ENCODE measurements at places on chromosomes 13 and 19.

GRCh38 chr13:105031306-105031705 is 1504.2 kb downstream of the EFNB2 start:
- no peak overlapping the region for H3K4me3 ChIP-seq
- no peak overlapping the region for H3K27ac ChIP-seq
- DNase-seq: no peak
- no peaks in the 10 kb centered on the region for H3K27me3 ChIP-seq

DNA sequence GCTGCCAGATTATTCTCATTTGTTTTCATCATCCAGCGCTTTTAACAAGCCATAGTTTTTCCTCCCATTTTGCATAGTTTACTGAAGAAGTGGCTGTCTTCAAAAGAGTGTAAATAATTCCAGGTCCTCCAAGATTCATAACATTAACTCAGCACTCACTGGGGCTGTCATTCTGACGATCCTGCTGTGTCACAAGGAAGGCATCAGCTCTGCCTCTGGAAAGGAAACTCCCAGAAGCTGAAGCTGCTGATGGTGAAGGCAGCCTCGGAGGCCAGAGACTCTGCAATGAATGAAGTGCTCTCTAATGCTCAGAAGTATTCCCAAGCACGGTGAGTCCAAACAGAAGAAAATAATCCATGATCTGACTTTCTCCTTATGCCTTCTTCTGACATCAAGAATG is 60.0 kb downstream of the FLT1 start:
- no peak overlapping the region for H3K4me3 ChIP-seq
- H3K27me3 ChIP-seq: no peaks in the 10 kb centered on the region
- no peaks in the 10 kb centered on the region for H3K4me1 ChIP-seq
- H3K27ac ChIP-seq: no peak overlapping the region
- no peak for DNase-seq
- H3K36me3 ChIP-seq: no peaks in the 10 kb centered on the region

DNA sequence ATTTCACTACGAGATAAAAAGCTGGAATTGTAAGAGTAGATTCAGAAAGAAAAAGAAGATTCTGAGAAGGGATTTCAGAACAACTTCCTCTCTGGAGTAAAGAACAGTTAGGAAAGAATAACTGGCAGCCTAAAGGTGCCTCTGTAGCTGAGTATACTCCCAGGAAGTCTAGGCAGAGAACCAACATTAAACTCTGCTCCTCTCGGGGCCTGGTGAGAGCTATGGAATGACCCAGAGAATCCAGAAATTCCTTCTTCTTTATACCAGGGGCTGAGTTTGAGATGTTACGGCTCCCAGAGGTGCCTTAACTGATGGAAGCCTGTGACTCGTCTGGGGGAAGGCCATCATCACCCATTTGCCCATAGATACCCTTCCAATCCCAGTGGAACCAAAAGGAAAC is 39.1 kb downstream of the FAM216B start:
- no peaks in the 10 kb centered on the region for H3K36me3 ChIP-seq
- no peaks in the 10 kb centered on the region for H3K4me1 ChIP-seq
- no peak for DNase-seq
- H3K4me3 ChIP-seq: no peak overlapping the region
- H3K27ac ChIP-seq: no peak overlapping the region

- DNase-seq: no peak
- H3K27ac ChIP-seq: no peak overlapping the region
- no peak overlapping the region for H3K4me3 ChIP-seq
These were observed 5.6 kb upstream of the KATNAL1 start for GRCh38 chr13:30312904-30313303.

DNA sequence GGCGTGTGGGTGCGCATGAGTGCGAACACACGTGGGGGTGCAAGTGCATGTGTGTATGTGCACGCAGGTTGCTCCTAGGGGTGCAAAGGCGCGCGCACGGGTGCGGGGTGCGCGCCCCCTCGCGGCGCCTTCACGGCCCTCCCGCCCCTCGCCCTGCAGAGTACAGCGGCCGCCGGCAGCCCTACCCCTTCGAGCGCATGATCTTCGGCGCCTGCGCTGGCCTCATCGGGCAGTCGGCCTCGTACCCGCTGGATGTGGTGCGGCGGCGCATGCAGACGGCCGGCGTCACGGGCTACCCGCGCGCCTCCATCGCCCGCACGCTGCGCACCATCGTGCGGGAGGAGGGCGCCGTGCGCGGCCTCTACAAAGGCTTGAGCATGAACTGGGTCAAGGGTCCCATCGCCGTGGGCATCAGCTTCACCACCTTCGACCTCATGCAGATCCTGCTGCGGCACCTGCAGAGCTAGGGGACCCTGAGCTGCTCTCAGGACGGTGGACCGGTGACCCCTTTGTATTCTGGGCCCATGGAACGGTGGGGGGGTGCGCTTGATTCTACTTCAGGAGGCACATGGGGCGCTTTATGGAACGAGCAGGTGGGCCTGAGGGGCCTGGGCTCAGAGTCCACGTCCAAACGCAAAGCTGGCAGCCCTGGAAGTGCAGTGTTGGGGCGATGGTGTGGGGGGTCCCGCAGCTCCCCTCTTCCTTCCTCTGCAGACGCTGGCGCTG is 27.7 kb downstream of the TMEM161A start:
- H3K4me3 ChIP-seq: no peak overlapping the region
- peaks cover 12% of the 10 kb centered on the region for H3K36me3 ChIP-seq
- H3K27ac ChIP-seq: no peak overlapping the region
- no peaks in the 10 kb centered on the region for H3K27me3 ChIP-seq
- peaks cover 12% of the 10 kb centered on the region for H3K4me1 ChIP-seq
- no peak for DNase-seq

DNA sequence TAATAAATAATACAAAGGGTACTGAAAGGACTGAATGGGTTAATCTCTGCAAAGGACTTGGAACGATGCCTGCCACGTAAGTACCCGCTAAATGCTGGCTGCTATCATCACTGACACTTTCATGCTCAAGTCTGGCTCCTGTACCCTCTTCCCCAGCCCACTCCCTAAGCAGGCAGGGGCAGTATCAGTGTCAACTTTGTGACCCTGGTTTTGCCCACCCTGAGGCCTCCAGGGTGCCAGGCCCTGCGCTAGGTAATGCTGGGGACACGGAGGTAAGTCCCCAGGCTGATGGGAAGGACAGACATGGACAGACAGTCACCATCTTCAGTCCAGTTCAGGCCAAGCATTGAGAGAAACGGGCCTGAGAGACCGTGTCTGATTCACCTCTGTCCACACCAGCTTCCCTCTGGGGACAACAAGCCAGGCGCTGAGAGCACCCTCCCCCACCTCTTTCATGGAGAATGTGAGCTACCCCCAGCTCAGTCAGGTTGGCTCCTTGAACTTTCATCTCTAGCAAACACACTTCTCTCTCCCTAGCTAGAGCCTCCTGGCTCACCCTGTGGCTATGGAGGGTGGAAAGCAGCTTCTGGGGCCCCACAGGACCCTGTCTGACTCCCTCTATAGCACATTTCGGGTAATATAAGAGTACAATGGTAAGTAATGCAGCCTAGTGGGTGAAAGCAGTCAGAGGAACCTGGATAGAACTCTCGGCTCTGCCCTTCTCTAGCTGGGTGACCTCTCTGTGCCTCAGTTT is 800 bp downstream of the ETFB start:
- no peaks in the 10 kb centered on the region for H3K27me3 ChIP-seq
- H3K27ac ChIP-seq: peak overlapping the region; percentile 97
- H3K36me3 ChIP-seq: no peaks in the 10 kb centered on the region
- DNase-seq: no peak

GRCh38 chr19:44304659-44305193 is at the start of gene ZNF235:
TSS of gene ZNF235 (minus strand) at chr19:44305025. CDS start at chr19:44303404, 1,621 bp downstream.
- peaks cover 23% of the 10 kb centered on the region for H3K36me3 ChIP-seq
- peak within 1 kb of the TSS; percentile 76 for H3K27ac ChIP-seq
- peaks cover 12% of the 10 kb centered on the region for H3K4me1 ChIP-seq
- H3K4me3 ChIP-seq: peak within 1 kb of the TSS; percentile 78
- H3K27me3 ChIP-seq: no peaks in the 10 kb centered on the region

DNA sequence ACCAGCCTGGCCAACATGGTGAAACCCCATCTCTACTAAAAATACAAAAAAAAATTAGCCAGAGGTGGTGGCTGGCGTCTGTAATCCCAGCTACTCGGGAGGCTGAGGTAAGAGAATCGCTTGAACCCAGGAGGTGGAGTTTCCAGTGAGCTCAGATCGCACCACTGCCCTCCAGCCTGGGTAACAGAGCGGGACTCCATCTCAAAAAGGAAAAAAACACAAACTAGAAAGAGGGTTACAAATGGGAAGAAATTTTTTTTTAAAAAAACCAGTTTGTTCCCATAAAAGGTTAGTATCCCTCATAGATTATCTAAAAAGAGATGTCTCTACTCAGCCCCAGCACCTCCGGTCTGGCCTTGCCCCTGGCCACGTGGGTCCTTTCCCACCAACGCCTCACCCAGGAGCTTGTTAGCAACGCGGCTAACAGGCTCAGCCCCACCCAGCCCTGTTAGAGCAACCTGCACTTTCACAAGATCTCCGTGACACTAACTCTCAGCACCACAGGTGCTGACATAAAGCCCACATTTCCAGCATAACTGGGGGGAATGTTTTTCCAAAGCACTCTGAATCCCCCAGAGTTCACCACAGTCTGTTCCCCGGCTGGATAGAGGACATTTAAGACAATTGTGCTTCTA is 4.3 kb downstream of the DMKN start:
- H3K4me1 ChIP-seq: no peaks in the 10 kb centered on the region
- H3K4me3 ChIP-seq: peak overlapping the region; percentile 40
- H3K36me3 ChIP-seq: no peaks in the 10 kb centered on the region
- H3K27me3 ChIP-seq: peaks cover 42% of the 10 kb centered on the region

GRCh38 chr19:50750010-50750409 is 20.3 kb upstream of the GPR32 start:
- no peaks in the 10 kb centered on the region for H3K36me3 ChIP-seq
- H3K27me3 ChIP-seq: peaks cover 23% of the 10 kb centered on the region
- H3K4me3 ChIP-seq: no peak overlapping the region
- H3K27ac ChIP-seq: no peak overlapping the region
- H3K4me1 ChIP-seq: no peaks in the 10 kb centered on the region

GRCh38 chr19:3056417-3057088 is 5.7 kb downstream of the TLE5 start:
- peak overlapping the region; percentile 65 for H3K27ac ChIP-seq
- DNase-seq: no peak
- no peaks in the 10 kb centered on the region for H3K27me3 ChIP-seq
- peaks cover 63% of the 10 kb centered on the region for H3K36me3 ChIP-seq

DNA sequence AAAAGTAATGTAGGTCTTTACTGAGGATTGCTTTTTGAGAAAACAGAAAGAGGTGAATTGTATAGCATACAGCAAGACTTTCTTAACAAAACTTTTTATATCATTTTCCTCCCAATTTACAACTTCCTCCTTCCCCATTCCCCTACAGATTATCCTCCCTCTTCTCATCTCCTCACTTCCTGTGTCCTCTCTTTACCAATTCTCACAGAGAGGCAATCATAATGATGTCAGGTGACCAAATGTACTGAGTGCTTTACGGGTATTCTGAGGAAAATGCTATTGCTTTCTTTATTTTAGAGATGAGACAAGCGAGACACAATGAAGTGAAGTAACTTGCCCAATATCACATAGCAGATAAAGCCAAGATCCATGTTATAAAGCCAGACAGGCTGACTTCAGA is 1.7 kb upstream of the MTMR6 start:
- no peaks in the 10 kb centered on the region for H3K27me3 ChIP-seq
- no peak overlapping the region for H3K4me3 ChIP-seq
- H3K4me1 ChIP-seq: peaks cover 10% of the 10 kb centered on the region

GRCh38 chr19:48947258-48947542 is 7.5 kb upstream of the BAX start:
- no peak for DNase-seq
- no peaks in the 10 kb centered on the region for H3K4me1 ChIP-seq
- H3K27ac ChIP-seq: no peak overlapping the region
- no peak overlapping the region for H3K4me3 ChIP-seq

- H3K4me3 ChIP-seq: no peak overlapping the region
- H3K27me3 ChIP-seq: no peaks in the 10 kb centered on the region
- H3K27ac ChIP-seq: no peak overlapping the region
- H3K4me1 ChIP-seq: no peaks in the 10 kb centered on the region
- peaks cover 70% of the 10 kb centered on the region for H3K36me3 ChIP-seq
These were observed 16.5 kb downstream of the MIER2 start for GRCh38 chr19:328025-328505.

DNA sequence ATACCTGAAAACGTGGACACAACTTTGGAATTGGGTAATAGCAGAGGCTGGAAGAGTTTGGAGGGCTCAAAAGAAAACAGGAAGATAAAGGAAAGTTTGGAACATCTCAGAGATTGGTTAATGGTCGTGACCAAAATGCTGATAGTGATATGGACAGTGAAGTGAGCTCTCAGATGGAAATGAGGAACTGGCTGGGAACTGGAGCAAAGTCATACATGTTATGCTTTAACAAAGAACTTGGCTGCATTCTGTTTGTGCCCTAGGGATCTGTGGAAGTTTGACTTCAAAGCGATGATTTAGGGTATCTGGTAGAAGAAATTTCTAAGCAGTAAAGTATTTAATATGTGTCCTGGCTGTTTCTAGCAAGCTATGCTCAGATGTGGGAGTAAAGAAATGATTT is 136.2 kb downstream of the DNAJC3 start:
- H3K27me3 ChIP-seq: no peaks in the 10 kb centered on the region
- no peak overlapping the region for H3K27ac ChIP-seq
- H3K36me3 ChIP-seq: peaks cover 48% of the 10 kb centered on the region
- DNase-seq: no peak
- H3K4me3 ChIP-seq: no peak overlapping the region

GRCh38 chr13:33764716-33765115 is 53.2 kb upstream of the RFC3 start:
- no peaks in the 10 kb centered on the region for H3K4me1 ChIP-seq
- no peak overlapping the region for H3K4me3 ChIP-seq
- H3K27ac ChIP-seq: no peak overlapping the region
- no peak for DNase-seq
- H3K36me3 ChIP-seq: no peaks in the 10 kb centered on the region

- no peaks in the 10 kb centered on the region for H3K27me3 ChIP-seq
- H3K27ac ChIP-seq: no peak overlapping the region
- no peaks in the 10 kb centered on the region for H3K4me1 ChIP-seq
- no peak for DNase-seq
These were observed 15.5 kb downstream of the CEACAM1 start for GRCh38 chr19:42512743-42513304.

- H3K36me3 ChIP-seq: peaks cover 97% of the 10 kb centered on the region
- DNase-seq: no peak
- no peaks in the 10 kb centered on the region for H3K27me3 ChIP-seq
- no peak overlapping the region for H3K27ac ChIP-seq
- no peak overlapping the region for H3K4me3 ChIP-seq
- H3K4me1 ChIP-seq: no peaks in the 10 kb centered on the region
These were observed 19.4 kb upstream of the EIF3G start for GRCh38 chr19:10138879-10139795.

- no peaks in the 10 kb centered on the region for H3K4me1 ChIP-seq
- H3K27me3 ChIP-seq: no peaks in the 10 kb centered on the region
- H3K4me3 ChIP-seq: no peak overlapping the region
- no peak for DNase-seq
- H3K27ac ChIP-seq: no peak overlapping the region
These were observed 358 bp downstream of the C19orf33 start for GRCh38 chr19:38304352-38304865.

- no peak for DNase-seq
- H3K4me1 ChIP-seq: no peaks in the 10 kb centered on the region
- H3K4me3 ChIP-seq: no peak overlapping the region
- no peak overlapping the region for H3K27ac ChIP-seq
- H3K36me3 ChIP-seq: peaks cover 19% of the 10 kb centered on the region
- no peaks in the 10 kb centered on the region for H3K27me3 ChIP-seq
These were observed 95.6 kb downstream of the ATP11A start for GRCh38 chr13:112785483-112785856.

Measured in tibial artery (tissue), 4 donors.